Body of pancreas (tissue), 4 donors: ENCODE measurements at places on chromosomes 2 and 18. TPM values are rescaled to one million over a fixed set of nuclear protein-coding genes. Genes with fewer than 3 reads are reported as not detected.

LYPD6 gene
- total RNA-seq = 2.9 TPM

GRCh38 chr18:58599106-58599505, 29.8 kb downstream of the ALPK2 start:
- no peak for DNase-seq
- no peak overlapping the region for H3K4me3 ChIP-seq
- no peaks in the 10 kb centered on the region for H3K27me3 ChIP-seq
- H3K36me3 ChIP-seq = no peaks in the 10 kb centered on the region

DNA sequence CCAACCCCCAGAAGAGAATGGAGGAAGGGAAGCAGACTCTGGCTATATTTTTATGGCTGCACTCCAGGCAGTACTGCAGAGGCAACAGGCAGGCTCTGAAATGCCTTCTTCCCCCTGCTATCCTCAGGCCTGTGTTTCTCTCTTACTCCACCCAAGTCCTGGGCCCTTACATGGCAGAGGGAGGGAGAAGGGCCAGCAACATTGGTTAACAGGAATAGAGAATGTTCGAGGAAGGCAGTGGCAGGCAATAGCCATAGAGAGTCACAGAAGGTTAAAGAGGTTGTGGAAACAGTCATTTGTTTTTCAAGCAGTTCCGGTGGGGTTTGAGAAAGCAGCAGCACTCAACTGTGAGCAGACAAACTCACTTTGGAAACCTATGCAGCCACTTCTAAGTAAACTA, 15.1 kb upstream of the DARS1 start:
- H3K4me3 ChIP-seq = no peak overlapping the region
- DNase-seq = no peak
- H3K4me1 ChIP-seq = no peaks in the 10 kb centered on the region
- no peak overlapping the region for H3K27ac ChIP-seq

DNA sequence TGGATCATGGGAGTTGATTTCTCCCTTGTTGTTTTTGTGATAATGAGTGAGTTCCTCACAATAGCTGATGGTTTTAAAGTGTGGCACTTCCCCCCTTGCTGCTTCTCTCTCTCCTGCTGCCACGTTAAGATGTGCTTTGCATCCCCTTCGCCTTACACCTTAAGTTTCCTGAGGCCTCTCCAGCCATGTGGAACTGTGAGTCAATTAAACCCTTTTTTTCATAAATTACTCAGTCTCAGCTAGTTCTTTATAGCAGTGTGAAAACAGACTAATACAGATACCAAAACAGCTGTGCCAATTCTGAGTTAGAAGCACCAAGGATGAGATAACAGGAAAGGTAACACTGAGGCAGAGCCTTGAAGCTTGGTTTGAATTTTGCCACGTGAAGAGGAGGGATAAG, 44.7 kb downstream of the ITSN2 start:
- no peaks in the 10 kb centered on the region for H3K36me3 ChIP-seq
- no peak overlapping the region for H3K4me3 ChIP-seq
- H3K27ac ChIP-seq = peak overlapping the region; percentile 77
- H3K4me1 ChIP-seq = peaks cover 52% of the 10 kb centered on the region

- H3K27ac ChIP-seq = no peak overlapping the region
- H3K27me3 ChIP-seq = no peaks in the 10 kb centered on the region
- H3K4me3 ChIP-seq = no peak overlapping the region
- no peaks in the 10 kb centered on the region for H3K36me3 ChIP-seq
Observed at GRCh38 chr2:12212841-12213597, 466.6 kb downstream of the LPIN1 start.

GRCh38 chr18:63487676-63488075, 10.9 kb downstream of the SERPINB5 start:
- no peaks in the 10 kb centered on the region for H3K4me1 ChIP-seq
- no peak overlapping the region for H3K27ac ChIP-seq
- no peak overlapping the region for H3K4me3 ChIP-seq
- no peaks in the 10 kb centered on the region for H3K27me3 ChIP-seq

GRCh38 chr2:8465560-8465959, 216.3 kb upstream of the ID2 start:
- no peaks in the 10 kb centered on the region for H3K27me3 ChIP-seq
- no peak overlapping the region for H3K27ac ChIP-seq
- peaks cover 3% of the 10 kb centered on the region for H3K4me1 ChIP-seq
- H3K4me3 ChIP-seq = no peak overlapping the region

DNA sequence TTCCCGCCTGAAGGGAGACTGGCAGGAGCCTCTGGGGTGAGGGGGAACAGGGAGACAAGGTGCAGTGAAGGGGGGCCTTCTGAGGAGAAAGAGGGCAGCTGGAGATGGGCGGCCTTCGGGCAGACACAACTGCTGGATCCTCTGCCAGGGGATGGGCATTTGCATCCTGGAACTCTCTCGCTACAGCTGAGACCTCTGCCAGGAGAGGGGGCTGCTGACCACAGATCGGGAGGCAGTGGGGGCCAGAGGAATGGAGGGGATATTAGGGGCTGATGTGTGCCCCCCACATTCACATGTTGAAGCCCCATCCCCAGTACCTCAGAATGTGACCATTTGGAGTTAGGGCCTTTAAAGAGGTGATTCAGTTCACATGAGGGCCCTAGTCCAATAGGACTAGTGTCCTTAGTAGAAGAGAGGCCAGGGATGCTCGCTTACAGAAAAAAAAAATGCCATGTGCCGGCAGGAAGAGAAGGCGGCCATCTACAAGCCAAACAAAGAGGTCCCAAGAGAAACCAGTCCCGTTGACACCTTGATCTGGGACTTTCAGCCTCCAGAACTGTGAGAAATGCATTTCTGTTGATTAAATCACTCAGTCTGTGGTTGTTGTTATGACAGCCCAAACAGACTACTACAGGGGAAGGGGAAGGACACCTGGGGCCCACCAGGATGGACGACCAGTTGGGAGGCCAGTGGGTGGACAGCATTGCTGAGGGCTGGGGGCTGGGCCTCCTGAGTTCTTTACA, 50.0 kb downstream of the TRABD2A start:
- H3K27ac ChIP-seq = no peak overlapping the region
- H3K27me3 ChIP-seq = no peaks in the 10 kb centered on the region
- no peaks in the 10 kb centered on the region for H3K4me1 ChIP-seq
- no peak for DNase-seq

GRCh38 chr2:130920415-130921163, 83.9 kb downstream of the ARHGEF4 start:
- H3K27ac ChIP-seq = no peak overlapping the region
- H3K4me1 ChIP-seq = no peaks in the 10 kb centered on the region
- H3K27me3 ChIP-seq = no peaks in the 10 kb centered on the region
- DNase-seq = peak; percentile 67
- no peak overlapping the region for H3K4me3 ChIP-seq
